Stimulated activated CD8-positive, alpha-beta memory T cell treated with anti-CD3 and anti-CD28 coated beads, Interleukin-7, amount 100 ng/mL, for 4 hours (primary cell): ENCODE measurements at places on chromosomes 1 and 21.

DNA sequence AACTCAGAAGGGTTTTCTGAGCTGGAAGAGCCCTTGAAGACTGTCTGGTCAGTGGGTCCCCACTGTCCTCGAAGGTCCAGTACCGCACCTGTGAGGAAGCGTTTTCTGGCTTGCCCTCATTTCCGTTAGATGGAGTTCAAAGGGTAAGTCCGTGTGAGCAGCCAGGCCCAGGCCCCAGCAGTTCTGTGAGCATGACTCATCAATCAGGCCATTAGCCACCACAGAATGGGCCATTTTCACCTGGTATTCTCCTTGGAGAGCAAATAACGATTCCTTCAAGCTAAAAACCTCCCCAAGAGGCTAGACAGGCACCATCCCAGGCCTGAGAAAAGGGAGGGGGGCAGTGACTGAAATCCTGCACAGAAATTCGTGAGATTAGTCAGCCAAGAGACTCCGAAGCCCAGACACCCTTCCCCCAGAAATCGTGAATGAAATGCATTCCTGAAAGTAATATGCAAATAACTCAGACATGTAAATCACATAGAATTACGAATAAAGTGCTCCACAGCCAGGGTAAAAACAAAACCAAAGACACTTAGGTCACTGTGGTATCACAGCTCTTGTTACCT lies 66.0 kb downstream of the BCAR3 start:
- DNase-seq, result no peak

GRCh38 chr1:107048241-107048640 lies 8.2 kb upstream of the PRMT6 start:
- DNase-seq, result no peak

- DNase-seq, result peak; percentile 20
These were observed 31.4 kb downstream of the PCNT start for GRCh38 chr21:46355161-46356004.

DNA sequence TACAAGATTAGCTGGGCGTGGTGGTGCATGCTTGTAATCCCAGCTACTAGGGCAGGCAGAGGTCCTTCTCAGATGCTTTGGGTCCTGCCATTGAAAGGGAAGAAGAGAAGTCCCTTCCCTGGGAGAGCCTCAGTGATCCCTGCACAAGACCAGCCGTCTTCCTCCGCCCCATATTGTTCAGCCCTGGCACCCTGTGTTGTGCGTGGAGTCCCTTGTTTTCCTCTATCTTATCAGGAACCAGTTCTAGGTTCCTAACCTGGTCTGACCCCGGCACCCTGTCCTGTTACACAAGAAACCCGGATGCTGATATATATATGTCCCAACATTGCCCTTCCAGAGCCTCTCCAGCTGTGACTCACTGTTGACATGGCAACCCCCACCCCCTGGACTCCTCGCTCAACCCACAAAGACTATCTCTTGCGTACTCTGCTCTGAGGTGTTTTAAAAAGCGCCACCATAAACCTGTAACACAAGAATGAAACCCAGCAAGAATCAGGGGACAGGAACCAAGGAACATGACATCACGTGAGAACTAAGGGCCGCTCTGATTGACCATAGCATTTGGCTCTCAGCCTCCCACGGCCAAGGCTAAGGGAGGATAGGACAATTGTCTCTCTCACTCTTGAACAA lies 4.8 kb downstream of the MX2 start:
- no peak for DNase-seq

DNA sequence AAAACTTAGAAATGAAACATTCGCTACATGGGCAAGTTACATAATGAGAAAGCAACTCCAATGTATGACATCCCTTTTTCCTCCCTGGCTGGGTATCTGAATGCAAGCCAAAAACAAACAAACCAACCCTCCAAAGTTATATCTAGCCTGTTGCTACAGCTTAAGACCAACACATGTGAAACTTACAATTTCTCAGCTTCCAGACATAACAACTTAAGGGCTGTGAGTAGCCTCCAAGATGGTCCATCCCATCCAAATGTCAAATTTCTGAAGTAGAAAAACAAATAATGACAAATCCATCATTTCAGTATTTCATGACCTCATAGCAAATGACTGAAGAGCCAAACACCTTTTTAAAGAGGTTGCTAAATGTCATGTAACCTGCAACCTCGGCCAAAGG lies 19.9 kb downstream of the SETD4 start:
- DNase-seq, result no peak

DNA sequence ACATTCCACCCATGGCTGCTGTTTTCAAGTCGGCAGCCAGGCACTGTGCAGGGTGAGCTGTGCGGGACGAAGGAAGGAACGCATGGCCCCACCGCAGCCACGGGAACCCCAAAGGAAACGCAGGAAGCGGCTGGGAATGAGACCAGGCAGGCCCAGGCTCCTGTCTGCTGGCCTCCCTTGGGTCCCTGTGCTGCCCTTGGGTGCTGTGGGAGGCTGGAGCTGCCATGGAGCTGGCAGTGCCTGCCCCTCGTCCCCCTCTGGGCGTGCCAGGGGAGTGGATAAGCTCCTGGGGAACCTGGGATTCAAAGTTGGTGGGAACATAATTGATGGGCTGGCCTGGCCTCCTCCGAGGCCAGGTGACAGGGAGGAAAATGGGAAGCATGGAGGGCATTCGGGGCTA lies 5.3 kb upstream of the KRTAP10-4 start:
- DNase-seq, result no peak

DNA sequence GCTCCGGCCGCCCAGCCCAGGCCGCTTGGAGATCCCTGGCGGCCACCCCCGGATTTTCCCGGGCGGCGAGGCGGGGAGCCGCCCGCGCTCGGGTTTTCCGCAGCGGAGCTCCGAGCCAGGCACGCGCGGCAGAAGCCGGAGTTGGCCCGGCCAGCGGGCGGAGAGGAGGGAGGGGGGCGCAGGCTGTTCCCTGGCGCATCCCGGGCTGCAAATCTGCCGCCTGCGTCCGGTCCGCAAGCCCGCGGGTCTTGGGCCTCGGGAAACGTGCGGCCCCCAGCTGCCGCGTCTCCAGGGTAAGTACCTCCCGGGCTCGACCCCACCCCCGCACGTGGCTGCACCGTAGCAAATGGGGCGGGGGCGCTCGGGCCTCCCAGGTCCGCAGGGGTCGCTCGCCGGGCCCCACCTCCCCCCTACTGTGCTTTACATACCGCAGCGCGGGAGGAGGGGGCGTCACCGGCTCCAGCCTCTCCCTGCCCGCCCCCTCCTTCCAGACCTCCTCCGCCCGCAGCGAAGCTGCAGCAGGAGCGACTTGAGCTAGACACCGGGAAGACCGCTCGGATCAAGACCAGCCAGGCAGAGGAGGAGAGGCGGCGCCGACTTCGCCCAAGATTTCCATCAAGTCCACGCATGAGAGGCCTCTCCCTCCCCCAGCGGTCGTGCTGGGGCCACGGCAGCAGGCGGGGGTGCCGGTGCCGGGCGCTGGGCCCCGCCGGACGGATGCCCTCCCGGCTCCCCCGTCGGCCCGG lies 1.6 kb downstream of the TMEM200B start:
- DNase-seq, result no peak

- DNase-seq, result no peak
These were observed 69.0 kb downstream of the CD34 start for GRCh38 chr1:207841901-207842300.

DNA sequence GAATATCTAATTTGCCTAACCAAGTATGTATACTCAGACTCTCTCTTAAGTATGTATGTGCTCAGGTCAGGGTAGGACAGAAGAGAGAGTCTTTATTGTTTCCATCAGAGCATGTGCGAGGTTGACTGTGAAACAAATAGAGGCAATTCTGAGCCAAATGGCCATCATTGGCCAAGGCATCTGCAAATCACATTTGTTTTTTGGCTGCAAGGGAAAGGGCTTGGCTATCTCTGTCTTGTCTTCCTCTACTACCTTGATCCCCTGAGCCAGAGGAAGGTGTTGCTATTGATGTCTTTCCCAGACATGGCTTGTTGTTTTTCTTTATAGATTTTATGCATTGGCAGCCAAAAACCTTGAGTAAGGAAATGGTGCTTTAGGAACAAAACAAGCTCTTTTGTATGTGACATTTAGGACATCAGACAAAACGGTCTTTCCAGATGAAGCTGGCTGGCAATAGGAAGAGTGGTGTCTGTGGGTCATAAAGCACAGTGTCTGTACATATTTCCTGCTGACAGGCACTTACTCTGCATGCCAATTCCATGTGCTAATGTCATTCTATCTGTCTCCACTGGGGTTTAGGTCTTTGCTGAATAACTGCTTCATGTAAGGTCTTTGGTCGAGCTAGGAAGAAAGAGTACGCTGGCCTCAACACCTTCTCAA lies 163.3 kb downstream of the BRINP2 start:
- no peak for DNase-seq

DNA sequence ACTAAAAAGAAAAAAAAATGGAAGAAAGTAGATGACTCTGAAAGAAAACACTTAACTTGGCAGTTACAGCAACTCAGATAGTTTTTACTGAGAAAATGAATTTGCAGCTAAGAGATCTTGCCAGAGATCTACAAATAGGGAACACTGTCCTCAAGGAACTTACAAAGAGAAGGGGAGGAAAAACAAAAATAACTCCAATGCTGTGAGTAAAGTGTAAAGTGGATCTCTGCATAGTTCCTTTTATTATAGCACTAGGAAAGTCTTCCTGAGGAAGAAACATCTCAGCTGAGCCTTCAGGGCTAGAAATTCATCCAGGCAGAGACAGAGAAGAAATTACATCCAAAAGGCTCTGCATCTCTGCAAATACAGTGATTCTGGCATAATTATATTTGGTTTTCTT lies 3.9 kb downstream of the CD1B start:
- no peak for DNase-seq

DNA sequence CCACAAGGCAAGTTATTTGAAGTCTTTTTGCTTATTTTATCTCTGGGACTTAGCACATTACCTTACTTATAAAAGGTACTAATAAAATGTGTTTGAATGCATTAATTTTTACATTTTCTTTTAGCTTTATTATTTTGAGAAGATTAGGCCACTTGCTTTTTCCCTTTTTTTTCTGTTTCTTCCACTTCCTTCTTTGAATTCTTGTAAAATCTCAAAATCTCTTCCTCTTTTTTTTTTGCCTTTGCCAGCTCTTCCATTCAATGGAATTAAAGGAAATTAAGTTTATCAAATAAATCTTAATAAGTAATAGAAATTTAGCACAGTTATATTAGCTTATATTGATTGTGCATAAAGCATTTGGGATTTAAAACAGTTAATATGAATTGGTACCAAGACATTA lies 260.9 kb downstream of the SRGAP2C start:
- DNase-seq, result no peak

DNA sequence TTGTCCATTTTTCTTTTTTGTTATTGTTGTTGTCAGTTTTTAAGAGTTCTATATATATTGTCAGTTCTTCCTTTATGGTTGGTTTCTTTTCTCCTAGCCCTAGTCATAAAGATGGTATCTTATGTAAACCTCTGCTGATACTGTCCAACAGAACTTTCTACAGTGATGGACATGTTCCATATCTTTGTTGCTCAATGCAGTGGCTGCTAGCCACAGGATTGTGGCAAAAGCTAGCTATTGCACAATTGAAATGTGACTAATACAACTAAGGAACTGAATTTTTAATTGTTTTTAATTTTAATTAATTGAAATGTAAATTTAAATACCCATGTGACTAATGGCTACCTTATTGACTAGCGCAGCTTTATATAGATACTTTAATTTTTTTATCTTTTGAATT lies 411.8 kb upstream of the PTBP2 start:
- DNase-seq, result no peak

DNA sequence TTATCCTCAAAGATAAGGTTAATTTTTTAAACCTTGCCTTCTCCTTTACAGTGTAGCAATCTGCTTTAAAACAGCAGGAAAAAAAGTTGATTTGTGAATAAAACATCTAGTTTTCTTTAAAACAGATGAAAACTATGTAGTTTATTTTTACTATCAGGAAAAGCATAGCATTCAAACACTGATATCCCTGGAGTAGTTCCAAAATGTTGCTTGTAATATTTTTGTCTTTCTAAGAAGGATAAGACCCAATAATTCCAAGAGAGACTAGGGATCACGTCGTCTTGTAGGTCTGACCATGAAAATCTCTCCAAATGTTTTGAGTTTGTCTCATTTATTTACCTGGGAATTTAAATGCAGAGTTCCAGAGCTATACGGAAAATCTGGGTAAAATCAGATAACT lies 204.0 kb downstream of the NTNG1 start:
- no peak for DNase-seq
